Fibroblast of the aortic adventitia (primary cell): ENCODE measurements at places on chromosomes 6 and 20.

DNA sequence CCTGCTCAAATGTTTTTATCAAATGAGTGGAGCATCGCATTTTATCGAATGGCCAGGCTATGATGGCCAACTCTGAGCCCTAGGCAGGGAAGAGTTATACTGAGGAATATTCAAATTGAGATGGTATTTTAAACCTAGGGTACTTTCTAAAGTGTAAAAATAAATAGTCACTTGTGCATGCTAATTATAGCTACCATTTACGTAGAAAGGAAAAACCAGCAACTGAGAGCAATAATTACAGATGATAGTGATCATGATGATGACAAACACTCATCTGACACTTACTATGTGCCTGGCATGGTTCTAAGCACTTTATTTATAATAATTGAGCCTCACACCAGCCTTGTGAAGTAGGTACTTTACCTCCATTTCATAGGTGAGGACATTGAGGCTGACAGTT, 455.7 kb downstream of the CD83 start:
- no peak for DNase-seq

GRCh38 chr20:62970307-62971210, 18.1 kb downstream of the SLC17A9 start:
- no peak for DNase-seq

- no peak for DNase-seq
Measured at GRCh38 chr20:36268440-36269342, 32.4 kb downstream of the AAR2 start.

DNA sequence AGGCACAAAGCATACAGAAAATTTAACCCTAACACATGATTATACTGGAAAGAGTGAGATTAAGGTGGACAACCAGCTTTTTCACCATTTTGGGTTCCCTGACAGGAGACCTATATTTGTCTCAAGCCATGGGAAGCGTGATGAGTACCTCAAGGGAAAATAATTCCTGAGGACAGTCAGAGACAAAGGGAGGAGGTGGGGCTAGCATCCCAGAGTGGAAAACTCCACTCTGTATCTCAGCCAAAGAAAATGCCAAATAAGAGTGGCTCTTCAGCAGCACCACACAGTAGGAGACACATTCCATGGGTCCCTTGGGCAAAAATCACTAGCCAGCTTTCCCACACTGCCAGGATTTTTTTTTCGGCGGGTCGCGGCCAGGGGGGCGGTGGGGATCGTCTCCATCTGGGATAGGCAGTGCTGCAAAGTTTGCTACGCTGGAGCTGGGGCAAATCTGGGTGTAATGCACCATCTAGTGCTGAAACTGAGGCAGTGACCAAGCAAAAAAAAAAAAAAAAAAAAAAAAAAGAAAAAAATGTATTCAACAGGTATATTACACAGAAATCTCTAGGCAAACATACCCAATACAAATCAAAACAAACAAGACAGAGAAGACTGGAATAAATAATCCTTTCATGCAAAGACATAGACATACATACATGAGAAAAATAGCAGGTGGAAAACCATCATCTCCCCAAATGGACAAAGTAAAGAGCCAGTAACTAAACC, 77.3 kb upstream of the SLC35F1 start:
- DNase-seq: peak; percentile 30

GRCh38 chr20:7935027-7935551, 5.2 kb downstream of the HAO1 start:
- DNase-seq: no peak
